Bronchus fibroblast of lung (primary cell): ENCODE measurements at places on chromosomes 7 and 10. TPM values are rescaled to one million over a fixed set of nuclear protein-coding genes. Genes with fewer than 3 reads are reported as not detected.

The PPIA gene
- 3,457 and 3,797 TPM in 2 replicates for total RNA-seq

The CLDN4 gene
- 1.2 and 1.7 TPM in 2 replicates for total RNA-seq

The ACBD7 gene
- total RNA-seq: 3.4 and 3.9 TPM in 2 replicates

The CNTNAP2 gene
- total RNA-seq: under 0.01 TPM in 1 of 2 replicates, not detected in the other

The LSM5 gene
- total RNA-seq: 21.3 and 28.6 TPM in 2 replicates

The SLC16A9 gene
- total RNA-seq: 1.3 and 2.0 TPM in 2 replicates

The TEX36 gene
- total RNA-seq: not detected in 2 replicates

The SLC39A12 gene
- not detected in 2 replicates for total RNA-seq

The HTR5A gene
- total RNA-seq: not detected in 2 replicates
